ENCODE measurements at places on chromosomes 7 and 10.
A peak's percentile ranks its signal among the peaks of the same experiment; 100 is the strongest.

GRCh38 chr10:28302638-28303488 is at the start of gene MPP7:
Gene MPP7 (minus strand): TSS chr10:28303064. CDS start chr10:28238604, 64,460 bp downstream.
- peak; percentile 97 for DNase-seq

DNA sequence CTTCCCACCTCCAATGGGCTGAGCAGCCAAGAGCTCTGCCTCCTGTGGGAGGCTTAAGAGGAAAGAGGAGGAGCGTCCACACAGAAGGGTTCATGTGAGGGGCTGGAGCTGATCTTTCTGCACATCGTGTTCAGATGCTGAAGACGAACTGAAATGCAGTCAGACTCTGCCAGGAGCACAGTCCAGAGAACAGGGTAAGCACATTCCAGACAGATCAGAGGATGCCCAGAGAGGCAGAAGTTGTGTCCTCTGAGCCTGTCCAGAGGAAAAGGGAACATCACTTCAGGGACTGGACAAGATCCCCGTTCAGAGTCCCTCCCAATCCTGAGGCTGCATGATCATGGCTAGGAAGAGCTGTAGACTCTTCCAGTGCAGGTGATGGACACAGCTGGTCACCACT is 72.9 kb downstream of the ITIH5 start:
- DNase-seq, result no peak

GRCh38 chr7:145219461-145219860 is 383.6 kb upstream of the TPK1 start:
- DNase-seq, result no peak

GRCh38 chr10:106836933-106837663 is 327.4 kb downstream of the SORCS1 start:
- DNase-seq, result no peak
